ENCODE measurements at places on chromosomes 11 and 22. TPM values are rescaled to one million over a fixed set of nuclear protein-coding genes. Genes with fewer than 3 reads are reported as not detected.

ROM1 gene
- 10.6 TPM for total RNA-seq

PHF21B gene
- total RNA-seq = not detected

MMP13 gene
- 5.7 TPM for total RNA-seq

PATE2 gene
- 0.13 TPM for total RNA-seq

C11orf16 gene
- total RNA-seq = not detected

RPLP2 gene
- 175 TPM for total RNA-seq

RTN3 gene
- total RNA-seq = 122 TPM

MLC1 gene
- total RNA-seq = not detected

ZC3H12C gene
- total RNA-seq = 13.4 TPM

HIC2 gene
- 1.2 TPM for total RNA-seq

LGALS1 gene
- total RNA-seq = 3,419 TPM

SMTNL1 gene
- not detected for total RNA-seq

FZD4 gene
- total RNA-seq = 29.6 TPM

KIAA1671 gene
- total RNA-seq = 12.8 TPM

KCNQ1 gene
- not detected for total RNA-seq

INPP5J gene
- total RNA-seq = not detected

TUB gene
- total RNA-seq = 14.5 TPM

GTSE1 gene
- total RNA-seq = 8.4 TPM

CLDN5 gene
- 0.13 TPM for total RNA-seq

ART1 gene
- not detected for total RNA-seq

OR51I1 gene
- not detected for total RNA-seq

RTL10 gene
- total RNA-seq = 14.2 TPM

All from articular chondrocyte of knee joint (primary cell).